ENCODE measurements at places on chromosomes 6 and 20. TPM values are rescaled to one million over a fixed set of nuclear protein-coding genes. Genes with fewer than 3 reads are reported as not detected.

DNA sequence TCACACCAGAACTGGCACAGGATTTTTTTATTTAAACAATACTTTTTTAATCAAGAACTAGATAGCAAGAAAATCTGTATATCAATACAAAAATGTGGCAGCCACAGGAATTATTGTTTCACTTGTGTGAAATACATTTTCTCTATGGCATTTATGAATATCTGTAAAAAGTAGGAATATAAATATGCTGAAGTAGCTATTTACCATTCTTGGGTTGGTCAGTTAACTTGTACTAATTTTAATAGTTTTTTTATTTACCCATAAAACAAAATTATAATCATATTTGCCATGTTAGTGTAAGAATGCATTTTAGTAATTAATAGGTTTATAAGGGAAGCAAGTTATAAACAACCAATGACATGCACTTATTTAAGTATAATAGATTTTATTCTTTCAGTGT, 31.4 kb upstream of the TMEM30A start:
- DNase-seq, result no peak

DNA sequence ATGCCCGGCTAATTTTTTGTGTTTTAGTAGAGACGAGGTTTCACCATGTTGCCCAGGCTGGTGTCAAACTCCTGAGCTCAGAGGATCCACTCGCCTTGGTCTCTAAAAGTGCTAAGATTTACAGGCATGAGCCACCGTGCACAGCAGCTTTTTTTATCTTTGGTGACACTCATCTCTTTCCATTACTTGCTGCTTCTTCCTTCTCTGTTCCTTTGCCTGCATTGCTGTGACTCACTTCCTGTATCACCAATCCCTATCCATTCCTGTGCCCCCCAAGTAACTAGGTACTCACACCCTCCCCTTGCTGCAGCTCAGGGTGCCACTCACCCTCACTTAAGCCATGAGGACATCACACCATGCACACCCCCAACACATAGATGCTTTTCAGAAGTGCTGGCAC, 24.6 kb downstream of the KHDC1L start:
- no peak for DNase-seq

DNA sequence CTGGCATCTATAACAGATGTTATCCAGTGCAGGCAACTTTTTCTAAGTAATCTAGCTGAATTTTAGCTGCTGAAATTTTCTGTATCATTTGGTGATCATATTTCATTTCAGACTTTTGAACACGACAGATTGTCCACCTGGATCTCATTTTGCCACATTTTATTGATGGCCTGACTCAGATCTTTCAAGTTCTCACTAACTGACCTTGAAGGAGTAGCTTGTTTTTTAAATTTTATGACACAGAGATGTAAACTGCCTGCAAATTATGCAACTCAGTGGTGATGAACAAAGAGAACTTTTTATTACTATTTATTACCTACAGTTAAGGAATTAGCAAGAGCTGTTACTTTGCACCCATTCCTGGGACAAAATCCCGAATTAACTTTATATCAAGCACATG, 366.4 kb downstream of the PAX1 start:
- DNase-seq, result no peak

- DNase-seq, result no peak
These were observed 1.7 kb downstream of the SLC4A11 start for GRCh38 chr20:3237011-3237957.

GRCh38 chr6:161393839-161394364, 120.0 kb upstream of the AGPAT4 start:
- DNase-seq, result peak; percentile 59

DNA sequence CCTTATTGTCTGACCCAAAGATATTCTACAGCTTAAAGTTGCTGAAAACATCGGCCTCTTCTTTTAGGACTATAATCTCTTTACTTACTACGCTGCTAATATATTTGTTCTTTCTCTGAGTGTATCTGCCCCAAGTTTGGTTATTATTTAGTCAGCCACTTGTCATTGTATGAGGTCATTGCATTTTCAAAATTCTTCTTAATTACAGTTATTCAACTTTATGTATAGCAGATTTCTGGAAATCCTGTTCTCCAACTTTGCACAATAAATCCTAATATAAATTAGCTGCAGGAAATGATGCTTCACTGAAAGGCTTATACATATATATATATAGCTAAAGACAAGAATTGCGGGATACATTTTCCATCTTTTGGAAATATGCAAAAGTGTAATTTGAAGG, 88.5 kb upstream of the HIVEP1 start:
- DNase-seq, result no peak

DNA sequence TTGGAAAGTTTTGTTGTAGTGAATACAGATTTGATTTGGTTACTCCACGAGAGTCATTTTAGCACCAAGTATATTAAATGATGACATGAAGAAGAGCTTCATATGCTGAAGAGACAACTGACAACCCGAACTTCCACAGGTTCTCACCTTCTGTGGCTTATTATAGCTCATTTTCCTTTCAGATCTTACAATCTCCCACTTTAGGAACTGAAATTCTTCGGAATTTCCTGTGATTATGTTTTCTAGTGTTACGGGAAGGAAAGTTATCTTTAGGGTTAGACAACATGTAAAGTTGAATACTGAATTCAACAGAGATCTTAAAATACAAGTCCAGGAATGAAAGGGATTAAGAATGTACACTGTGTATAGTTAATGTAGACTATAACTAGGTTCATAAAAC, 49.6 kb upstream of the TXNDC5 start:
- no peak for DNase-seq

- DNase-seq, result no peak
These were observed 1.1 kb downstream of the PAX1 start for GRCh38 chr20:21706261-21707195.

DNA sequence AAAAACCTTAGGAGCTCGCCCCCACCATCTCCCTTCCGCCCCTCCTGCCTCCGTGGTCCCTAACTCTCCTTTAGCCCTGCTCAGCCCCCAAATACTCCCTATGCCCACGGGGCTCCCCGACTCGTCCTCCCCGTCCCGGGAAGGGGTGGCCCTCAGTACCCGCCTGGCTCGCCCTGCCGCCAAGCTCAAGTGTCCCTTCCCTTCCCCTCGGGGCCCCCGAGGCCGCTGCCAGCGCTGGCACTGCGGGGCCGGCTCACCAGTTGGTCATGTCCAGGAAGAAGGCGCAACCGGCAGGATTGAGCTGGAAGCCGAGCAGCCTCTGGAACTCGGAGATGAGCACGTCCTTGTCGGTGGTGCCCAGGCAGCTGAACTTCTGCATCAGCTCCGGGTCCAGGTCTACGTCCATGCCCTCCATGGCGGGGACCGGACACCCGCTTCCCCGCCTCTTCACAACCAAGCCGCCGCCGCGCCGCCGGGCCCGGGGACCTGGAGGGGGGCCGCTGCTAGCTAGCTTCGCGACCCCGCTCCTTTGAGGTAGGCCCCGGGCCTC, 303 bp downstream of the ILRUN start:
- no peak for DNase-seq

GRCh38 chr20:11929947-11930346, 12.3 kb downstream of the BTBD3 start:
- DNase-seq, result no peak

DNA sequence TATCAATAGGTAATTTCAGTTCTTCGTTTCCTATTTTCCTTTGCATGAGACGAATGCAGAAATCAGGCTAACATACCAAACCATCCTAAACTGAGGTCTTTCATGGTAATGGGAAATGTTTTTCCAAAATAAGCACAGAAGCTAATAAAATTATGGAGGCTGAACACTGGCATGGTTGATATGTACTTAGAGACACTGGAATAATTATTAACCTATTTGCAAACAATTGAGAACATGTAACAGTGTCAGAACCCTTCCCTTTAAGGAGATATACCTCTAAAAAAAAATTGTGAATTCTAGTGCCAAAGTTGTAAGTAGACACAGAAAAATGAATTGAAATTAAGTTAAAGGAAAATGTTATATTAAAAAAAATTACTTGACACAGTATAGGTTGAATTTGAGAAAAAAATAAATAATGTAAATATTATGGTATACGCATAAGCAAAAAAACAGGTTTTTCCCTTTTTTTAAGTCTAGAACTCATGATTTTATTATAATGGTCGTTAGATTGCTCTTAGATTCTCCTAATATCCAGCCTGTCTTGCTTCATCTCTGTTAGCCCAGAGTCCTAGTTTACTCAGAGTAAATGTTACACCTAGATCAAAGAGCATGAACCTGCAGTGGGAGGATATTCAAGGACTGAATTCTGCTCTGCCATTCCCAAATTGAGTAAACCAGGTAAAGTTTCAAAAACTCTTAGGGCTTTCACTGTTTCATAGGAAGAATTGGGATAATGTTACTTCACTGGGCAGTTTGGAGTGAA, 1.7 kb downstream of the SLC17A2 start:
- DNase-seq, result no peak

DNA sequence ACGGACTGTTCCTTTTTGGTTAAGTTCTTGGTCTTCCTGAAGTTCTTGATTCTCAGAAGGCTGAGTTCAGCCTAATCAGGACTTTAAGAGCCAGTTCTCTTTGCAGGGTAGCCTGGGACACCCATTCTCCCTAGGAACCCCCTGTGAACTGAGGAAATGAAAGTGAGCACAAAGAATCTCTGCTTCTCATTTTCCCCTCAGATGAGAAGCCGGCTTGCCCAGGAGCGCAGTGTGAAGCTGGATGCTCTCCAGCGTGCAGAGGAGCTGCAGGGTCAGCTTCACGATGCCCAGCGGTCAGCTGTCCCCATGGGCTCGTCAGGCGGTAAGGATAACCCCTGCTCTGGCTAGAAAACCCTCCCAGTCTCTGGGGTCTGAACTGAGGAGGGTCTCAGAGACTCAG, 34.0 kb downstream of the CD164 start:
- no peak for DNase-seq

DNA sequence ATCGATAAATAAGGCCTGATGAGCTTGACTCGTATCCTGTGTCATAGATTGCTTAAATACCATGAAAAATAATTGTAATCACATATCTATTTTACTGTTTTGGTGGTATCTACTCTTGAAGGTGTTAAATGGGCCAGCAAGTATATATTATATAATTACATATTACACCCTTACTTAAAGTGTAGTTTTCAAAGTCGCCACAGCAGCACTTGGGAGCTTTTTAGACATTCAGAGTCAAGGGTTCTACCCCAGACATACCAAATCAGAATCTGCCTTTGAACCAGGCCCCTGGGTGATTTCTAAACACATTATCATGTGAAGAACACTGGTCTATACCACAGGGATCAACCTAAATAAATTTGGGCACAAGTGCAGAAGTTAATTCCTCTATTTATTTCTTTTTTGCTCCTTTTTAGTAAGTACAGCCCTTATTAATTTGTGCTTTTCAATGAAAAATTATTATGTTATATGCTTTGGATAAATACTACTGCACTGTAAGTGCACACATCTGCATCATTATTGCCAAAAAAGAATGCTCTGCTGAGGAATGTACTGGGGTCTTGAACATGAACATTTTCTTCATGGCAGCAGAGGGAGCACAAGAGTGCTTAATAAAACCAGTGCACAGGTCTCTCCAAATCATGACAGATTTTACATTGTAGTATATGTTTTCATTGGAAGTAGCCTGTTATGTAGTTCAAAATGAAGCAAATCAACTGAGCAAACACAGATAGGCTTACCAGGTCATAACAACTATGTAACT, 3.1 kb upstream of the ATXN1 start:
- DNase-seq, result no peak

GRCh38 chr20:32206760-32207625, 550 bp downstream of the PLAGL2 start:
- DNase-seq, result no peak

DNA sequence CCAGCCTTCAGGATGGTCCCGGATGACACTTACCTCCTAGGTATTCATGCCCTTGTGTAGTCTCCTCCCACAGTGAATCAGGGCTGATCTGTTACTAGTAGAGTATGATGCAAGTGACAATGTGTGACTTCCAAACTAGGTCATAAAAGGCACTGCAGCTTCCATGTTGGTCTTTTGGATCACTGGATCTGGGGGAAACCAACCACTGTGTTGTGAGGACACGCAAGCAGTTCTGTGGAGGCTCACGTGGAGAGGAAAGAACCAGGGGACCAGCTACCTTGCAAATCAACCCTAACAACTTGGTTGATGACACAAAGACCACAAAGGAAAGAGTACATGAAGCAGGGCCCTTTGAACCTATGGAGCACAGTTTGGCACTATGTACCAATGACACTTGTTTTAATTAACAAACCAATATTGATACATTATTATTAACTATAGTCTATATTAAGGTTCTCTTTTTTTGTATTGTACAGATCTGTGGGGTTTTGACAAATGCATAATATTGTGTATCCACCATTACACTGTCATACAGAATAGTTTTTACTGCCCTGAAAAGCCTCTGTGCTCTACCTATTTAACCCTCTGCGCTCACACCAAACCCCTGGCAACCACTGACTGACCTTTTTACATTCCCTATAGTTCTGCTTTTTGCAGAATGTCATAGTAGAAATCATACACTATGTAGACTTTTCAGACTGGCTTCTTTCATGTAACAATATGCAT, 16.3 kb upstream of the SDCBP2 start:
- DNase-seq, result no peak

DNA sequence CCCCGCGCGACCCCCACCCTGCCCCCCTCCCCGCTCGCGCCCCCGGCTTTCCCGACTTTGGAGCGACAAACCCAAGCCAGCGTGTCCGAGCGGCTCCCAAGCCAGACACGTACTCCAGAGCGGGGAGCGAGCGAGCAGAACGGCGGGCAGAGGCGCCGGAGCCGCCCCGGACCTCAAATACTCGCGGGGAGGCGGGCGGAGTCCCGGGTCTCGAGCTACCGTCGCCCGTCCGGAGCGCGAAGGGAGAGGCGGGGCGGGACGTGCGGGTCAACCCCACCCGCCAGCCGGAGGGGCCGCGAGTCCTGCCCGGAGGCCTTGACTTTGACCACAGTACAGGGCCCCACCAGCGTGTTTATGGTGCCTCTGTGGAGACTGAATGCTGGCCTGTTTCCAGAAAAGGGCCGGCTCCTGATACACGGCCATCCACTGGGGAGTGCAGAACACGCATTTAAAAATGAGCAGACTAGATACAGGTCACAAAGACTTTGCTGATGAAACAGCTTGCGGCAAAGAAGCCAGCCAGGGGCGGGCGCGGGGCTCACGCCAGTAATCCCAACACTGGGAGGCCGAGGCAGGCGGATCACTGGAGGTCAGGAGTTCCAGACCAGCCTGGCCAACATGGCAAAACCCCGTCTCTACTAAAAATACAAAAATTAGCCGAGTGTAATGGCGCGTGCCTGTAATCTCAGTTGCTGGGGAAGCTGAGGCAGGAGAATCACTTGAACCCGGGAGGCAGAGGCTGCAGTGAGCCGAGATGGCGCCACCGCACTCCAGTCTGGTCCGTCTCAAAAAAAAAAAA, at the start of gene SERPINB6:
TSS of gene SERPINB6 (minus strand) at position 148 of the 799 bp plus-strand sequence. CDS start 12,235 bp downstream, outside the sequence.
- DNase-seq, result no peak

GRCh38 chr20:24487240-24487639, 17.8 kb downstream of the SYNDIG1 start:
- DNase-seq, result no peak

BICRAL gene
- 16.2 TPM for polyA plus RNA-seq

ZBTB46 gene
- polyA plus RNA-seq, result 23.2 TPM

HLA-DQB2 gene
- 1.1 TPM for polyA plus RNA-seq

FAM184A gene
- polyA plus RNA-seq, result 9.1 TPM

ZBTB12 gene
- polyA plus RNA-seq, result 28.9 TPM

HECA gene
- polyA plus RNA-seq, result 19.1 TPM

VGLL2 gene
- not detected for polyA plus RNA-seq

STMN3 gene
- 25.5 TPM for polyA plus RNA-seq

OPRL1 gene
- 0.64 TPM for polyA plus RNA-seq

SMLR1 gene
- polyA plus RNA-seq, result 0.83 TPM

CCND3 gene
- polyA plus RNA-seq, result 24.3 TPM

BTNL2 gene
- polyA plus RNA-seq, result 0.95 TPM

OPN5 gene
- 0.04 TPM for polyA plus RNA-seq

BTN1A1 gene
- 0.29 TPM for polyA plus RNA-seq

SLC44A4 gene
- polyA plus RNA-seq, result 33.1 TPM

Data from left renal pelvis (tissue), 4 donors.